T-helper 17 cell (primary cell): ENCODE measurements at places on chromosomes 12 and 14. TPM values are rescaled to one million over a fixed set of nuclear protein-coding genes. Genes with fewer than 3 reads are reported as not detected.

- no peak for DNase-seq
Observed at GRCh38 chr12:52848661-52849255, at the start of gene KRT78. Gene KRT78, minus strand, starts transcription at chr12:52848994. Its CDS starts 64 bp downstream, at chr12:52848930.

DNA sequence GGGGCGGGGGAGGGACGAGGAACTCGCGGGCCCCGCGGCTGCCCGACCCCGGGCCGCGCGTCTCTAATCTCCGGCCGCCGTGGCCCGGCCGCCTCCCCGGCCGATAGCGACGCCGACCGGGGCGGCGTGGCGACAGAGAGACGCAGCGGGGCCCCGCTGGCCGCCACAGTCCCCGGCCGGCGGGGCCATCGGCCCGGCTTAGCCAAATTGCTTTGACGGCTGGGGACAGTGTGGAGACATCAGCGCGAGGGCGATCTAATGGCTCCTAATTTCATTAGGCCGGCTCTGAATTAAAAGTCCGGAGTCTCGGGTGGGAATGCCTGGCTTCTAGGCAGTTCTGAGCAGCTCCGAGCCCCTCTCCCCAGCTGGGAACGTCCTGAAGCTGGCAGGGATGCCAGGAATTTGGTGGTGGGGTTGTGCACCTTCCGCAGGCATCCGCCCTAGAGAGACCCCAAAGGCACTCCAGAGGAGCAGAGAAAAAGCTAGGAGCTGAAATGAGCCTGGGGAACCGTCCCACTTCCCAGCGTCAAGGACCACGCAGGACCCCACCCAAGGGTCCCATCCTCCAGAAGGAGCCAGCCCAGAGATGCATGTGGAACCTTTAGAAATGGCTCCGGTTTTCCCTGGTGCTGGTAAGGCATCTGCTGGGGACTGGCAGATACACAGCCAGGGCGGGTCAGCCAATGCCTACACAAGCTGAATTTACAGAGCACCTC, 9.6 kb downstream of the TBX5 start:
- DNase-seq: no peak

GRCh38 chr14:78566026-78566858, 396.1 kb downstream of the NRXN3 start:
- peak; percentile 25 for DNase-seq

DNA sequence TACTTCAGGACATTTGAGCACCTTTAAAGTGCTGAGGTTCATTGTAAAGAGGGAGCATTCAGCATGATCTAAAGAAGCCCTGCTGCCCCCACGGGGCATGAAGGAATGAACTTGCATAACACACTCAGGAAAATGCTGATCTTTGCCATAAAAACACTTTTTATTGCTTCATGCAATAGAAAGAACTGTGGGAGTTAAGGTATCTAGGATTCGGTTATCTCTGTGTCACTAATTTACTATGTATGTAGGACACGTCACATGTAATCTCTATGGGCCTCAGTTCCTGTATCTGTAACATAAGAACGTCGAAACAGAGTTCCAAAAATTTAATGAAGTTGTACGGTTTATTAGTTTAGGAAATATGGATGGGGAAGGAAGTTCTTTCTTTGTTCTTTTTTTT, 33.0 kb downstream of the BTBD7 start:
- DNase-seq: no peak

- DNase-seq: no peak
Observed at GRCh38 chr12:57190037-57190436, 26.6 kb upstream of the NXPH4 start.

KRT79 gene
- total RNA-seq: not detected

TNS2 gene
- 1.4 TPM for total RNA-seq
